DMS79 (cell line): ENCODE measurements at places on chromosomes 3 and 15.
A peak's percentile ranks its signal among the peaks of the same experiment; 100 is the strongest.

DNA sequence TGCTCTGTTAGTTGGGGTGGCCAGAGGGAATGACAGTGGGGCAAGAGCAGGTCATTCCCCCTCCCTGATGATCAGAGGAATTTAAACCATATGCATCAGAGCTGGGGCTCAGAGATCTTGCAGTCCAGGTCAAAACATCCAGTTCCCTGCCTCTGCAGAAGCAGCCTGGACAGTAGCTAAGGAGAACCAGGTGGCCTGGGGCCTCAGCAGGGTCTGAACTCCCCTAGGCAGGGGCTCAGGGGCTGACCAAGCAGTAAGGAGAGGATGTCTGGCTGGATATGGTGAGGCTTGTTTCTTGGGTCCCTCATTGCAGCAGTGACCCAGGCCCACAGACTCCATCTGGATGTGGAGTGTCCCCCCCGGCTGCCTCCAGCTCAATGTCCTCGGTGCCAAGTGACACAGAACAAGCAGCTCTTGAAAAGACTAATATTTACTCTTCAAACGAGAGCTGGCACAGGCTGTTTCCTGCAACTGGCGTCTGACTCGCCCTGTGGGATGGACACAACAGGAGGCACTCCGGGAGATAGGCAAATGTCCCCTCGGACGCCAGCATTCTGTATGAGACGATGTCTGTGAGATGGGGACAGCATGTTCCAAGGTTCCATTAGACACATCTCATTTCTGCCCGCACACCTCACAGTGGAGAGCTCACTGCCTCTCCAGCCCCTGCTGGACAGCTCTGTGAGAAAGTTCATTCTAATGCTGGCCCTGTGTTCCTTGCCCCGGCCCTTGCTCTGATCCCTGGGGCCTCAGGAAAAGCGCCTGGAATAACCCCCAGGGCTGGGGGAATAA is 37.1 kb downstream of the SEC22C start:
- peak; percentile 38 for DNase-seq

GRCh38 chr15:38896647-38897046 is 332.0 kb upstream of the RASGRP1 start:
- DNase-seq, result no peak

DNA sequence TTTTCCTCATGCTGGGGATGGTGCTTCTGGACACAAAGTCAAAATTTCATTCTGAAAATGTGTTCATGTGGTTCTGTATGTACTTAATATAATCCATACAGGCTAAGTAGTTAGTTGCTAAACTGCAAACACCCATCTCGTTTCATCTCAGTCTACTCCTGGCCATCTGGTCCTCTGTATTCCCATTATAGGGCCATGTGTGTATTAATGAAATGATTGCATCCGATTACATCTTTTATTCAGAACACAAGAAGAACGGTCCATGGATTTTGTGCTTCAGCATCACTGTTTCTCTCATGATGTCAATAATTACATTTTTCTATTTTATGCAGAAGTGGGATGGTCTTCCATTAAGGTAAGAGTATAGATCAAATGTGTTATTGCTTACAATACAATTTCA is 6.1 kb upstream of the GJD2 start:
- DNase-seq, result no peak

- DNase-seq, result no peak
These were observed 15.0 kb downstream of the RYK start for GRCh38 chr3:134235577-134236076.

DNA sequence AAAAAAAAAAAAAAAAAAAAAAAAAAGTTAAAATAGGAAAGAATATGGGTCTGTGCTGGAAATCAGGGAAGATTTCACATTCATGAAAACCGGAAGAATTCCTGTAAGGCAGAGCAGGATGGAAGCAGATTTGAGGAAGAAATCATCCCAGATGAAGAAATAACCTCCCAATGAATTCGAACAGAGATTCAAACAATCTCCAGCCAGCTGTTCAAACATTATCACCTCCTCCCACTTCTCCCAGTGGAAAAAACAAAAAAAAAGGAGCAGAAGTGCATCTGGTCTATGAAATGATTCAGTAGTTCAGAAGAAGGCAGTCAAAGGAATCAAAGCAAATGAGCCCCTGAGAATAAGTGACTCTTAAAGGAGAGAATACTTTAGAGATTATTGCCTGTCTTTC is 33.1 kb downstream of the CP start:
- DNase-seq, result no peak

GRCh38 chr3:84960581-84960980 is 1.8 kb downstream of the CADM2 start:
- DNase-seq, result no peak

DNA sequence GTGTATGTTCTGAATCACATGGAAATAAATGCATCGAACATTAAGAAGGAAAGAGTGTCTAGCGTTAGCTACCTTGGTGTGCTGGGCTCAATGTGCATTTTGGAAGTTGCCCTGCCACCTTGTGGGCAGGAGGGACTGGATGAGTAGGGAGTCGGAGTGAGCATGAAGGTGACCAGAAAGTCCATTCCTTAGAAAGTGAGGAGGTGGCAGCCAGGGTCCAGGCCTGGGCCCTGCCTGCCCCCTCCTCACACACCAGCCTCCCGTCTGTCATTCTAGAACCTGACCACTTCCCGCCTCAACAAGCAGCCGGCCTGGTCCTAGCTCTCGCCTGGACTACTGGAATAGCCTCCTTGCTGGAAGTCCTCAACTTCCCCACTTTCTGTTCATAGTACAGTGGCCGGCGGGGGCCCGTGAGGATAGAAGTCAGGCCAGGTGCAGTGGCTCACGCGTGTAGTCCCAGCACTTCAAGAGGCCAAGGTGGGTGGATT is 10.2 kb upstream of the GATA2 start:
- no peak for DNase-seq

- DNase-seq, result no peak
These were observed 15.9 kb downstream of the TBL1XR1 start for GRCh38 chr3:177181418-177181817.

DNA sequence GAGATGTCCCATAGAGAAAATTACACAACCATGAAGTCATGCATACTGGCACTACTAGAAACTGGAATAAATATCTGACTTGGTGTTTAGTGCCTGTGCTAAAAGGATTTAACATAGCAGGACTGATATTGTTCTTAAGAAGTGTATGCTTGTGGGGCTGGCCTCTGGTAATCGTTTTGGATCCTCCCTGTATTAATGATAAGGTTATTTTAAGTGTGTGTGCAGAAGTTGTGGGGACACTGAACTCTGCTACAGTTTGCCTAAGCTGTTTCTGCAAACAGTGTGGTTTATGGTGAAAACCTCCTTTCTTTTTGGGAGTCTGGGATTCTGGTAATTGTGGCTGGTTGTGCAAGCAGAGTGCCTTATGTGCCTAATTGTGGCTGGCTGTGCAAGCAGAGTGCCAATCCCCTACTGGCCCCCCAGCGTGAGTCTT is 120.8 kb downstream of the CLASP2 start:
- no peak for DNase-seq

DNA sequence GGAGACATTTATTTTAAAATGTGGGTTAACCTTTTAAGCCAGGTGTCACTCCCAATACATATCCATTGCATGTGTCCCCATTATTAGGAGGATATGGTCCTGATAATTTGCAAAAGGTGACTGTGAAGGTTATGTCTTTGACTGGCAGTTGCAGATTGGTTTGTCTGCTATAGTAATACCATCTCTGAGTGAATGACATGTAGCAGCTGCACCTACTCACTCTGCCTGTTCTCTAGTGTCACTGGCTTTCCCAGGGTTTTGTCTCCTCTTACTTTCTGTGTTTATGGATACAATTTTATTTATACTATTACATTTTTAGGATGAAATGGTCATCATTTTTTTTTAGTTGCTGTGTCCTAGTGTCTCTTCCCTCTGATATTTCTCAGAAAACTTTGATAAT is 393.2 kb downstream of the C3orf38 start:
- no peak for DNase-seq

DNA sequence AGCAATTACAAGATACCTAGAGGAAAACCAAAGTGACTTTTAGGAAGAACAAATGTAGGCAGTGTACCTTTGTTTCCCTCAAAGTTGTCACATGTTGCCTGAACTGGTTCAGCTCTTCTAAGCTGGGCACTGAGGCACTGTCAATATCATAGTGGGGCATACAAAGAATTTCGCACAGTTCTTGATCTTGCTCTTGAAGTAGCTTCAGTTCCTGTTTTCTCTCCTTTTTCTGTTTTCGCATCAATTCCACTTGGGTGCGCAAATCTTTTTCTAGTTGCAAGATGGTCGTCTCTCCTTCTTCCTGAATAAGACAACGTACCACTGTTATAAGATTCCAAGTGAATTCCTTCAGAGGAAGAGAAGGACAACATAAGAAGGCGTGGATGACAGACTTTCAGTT is 12.7 kb downstream of the PRC1 start:
- DNase-seq, result no peak

DNA sequence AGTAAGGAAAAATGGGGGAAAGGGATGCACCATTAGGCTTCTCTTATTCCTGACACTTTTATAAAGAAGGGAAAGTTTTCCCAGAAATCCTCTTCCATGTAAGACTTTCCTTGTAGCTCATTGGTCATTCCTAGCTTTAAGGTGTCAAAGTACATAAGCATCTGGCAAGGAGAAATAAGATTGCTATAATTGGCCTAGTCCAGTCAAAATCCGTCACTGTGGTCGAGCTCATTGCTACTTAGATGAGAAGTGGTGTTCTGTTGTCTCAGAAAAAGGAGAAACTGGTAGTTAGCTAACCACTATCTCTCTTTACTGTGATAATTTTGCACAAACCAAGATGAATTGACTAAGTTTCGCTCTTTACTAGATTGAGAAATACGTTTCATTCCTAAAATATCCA is 370.1 kb downstream of the CNTN4 start:
- no peak for DNase-seq

- DNase-seq, result no peak
These were observed 49.7 kb downstream of the MINAR1 start for GRCh38 chr15:79481793-79482192.

GRCh38 chr3:122754929-122755328 is 38.7 kb downstream of the HSPBAP1 start:
- no peak for DNase-seq

GRCh38 chr15:79341396-79341795 is 30.5 kb downstream of the TMED3 start:
- DNase-seq, result no peak

- DNase-seq, result no peak
These were observed 46.6 kb downstream of the TYRO3 start for GRCh38 chr15:41605566-41605965.

GRCh38 chr3:183100376-183100775 is 1.1 kb upstream of the MCCC1 start:
- DNase-seq, result no peak

GRCh38 chr3:149832086-149832485 is 19.1 kb downstream of the RNF13 start:
- DNase-seq, result no peak

DNA sequence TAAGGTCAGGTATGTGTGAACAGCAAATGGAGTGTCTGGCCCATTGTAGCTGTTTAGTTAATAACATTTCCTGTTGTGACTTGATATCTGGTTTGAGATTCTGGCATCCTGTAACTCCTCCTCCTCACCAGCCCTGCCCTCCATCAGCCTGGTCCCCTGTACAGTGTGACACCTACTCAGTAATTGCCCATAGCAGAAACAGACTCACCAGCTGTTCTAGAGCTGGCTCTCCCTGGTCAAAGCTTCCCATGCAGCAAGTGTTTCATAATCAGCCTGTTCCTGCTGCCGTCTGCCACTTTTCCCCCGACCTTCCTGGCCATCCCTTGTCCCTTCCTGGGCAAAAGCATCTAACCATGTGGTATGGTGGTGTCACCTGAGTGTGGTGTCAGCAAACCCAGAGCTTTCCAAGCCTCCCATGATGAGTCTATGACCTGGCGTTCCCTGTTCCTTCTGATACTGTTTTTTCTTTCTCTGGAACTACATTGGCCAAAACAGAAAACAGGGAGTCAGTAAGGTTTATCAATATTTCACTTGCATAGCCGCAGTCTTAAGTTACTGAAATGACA is 55.4 kb downstream of the B3GALNT1 start:
- no peak for DNase-seq

DNA sequence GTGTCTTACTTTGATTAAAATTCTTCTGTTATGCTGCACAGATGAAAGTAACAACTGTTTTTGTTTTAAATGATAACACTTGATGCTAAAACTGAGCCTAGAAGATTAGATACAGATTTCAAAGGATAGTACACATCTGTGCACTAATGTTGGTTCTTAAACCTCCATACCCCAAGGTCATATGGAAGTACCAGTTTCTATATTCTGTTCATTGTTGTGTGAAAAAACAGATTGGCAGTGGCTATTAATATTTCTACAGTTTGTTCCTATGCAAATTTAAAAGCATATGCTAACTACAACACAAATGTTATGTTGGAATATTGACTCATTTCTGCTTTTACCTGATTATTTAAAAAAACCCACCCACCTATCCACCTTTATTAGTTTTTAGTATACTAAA is 32.0 kb upstream of the GBE1 start:
- DNase-seq, result no peak

- DNase-seq, result no peak
These were observed 46.8 kb downstream of the ITGA11 start for GRCh38 chr15:68385240-68385561.

- DNase-seq, result no peak
These were observed 285.3 kb upstream of the GADL1 start for GRCh38 chr3:31179768-31180167.

DNA sequence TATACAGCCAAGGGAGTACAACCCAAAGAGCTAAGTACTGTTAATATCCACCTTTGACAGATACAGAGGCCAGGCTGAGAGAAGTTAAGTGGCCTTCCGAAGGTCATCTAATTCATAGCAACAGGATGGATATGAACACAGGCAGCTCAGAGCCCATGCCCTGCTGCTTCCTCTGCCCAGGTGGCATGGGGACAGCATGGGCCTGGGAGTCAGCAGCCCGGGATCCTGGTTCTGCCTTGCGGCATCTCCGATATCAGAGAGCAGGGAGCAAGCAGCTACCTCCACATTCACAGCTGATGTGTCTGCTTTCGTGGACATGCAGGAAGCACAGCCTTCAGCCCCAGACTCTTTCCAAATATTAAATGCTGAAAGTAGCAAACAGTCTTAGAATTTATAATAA is 55.6 kb downstream of the STARD5 start:
- no peak for DNase-seq

DNA sequence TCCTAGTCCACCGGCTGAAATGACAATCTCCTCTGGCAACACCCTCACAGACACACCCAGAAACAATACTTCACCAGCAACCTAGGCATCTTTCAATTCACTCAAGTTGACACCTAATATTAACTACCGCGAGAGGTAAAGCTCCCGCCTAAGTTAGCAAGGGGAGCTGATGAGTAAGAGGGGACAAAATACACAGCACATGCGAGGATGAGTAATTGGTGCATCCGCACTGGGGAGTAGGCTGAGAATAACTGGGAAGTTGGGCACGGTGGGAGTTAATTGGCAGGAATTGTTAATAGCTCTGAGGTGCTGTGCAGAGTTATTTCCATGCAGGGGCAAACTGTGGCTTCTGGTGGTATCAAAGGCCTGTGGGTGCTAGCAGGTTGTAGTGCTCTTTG is 14.5 kb upstream of the PLD1 start:
- DNase-seq, result no peak

- DNase-seq, result no peak
These were observed 183.8 kb upstream of the THRB start for GRCh38 chr3:24678421-24678865.

GRCh38 chr15:51798281-51798680 is 31.2 kb upstream of the TMOD3 start:
- no peak for DNase-seq
